ENCODE measurements at places on chromosomes 2 and 18. TPM values are rescaled to one million over a fixed set of nuclear protein-coding genes. Genes with fewer than 3 reads are reported as not detected.

DNA sequence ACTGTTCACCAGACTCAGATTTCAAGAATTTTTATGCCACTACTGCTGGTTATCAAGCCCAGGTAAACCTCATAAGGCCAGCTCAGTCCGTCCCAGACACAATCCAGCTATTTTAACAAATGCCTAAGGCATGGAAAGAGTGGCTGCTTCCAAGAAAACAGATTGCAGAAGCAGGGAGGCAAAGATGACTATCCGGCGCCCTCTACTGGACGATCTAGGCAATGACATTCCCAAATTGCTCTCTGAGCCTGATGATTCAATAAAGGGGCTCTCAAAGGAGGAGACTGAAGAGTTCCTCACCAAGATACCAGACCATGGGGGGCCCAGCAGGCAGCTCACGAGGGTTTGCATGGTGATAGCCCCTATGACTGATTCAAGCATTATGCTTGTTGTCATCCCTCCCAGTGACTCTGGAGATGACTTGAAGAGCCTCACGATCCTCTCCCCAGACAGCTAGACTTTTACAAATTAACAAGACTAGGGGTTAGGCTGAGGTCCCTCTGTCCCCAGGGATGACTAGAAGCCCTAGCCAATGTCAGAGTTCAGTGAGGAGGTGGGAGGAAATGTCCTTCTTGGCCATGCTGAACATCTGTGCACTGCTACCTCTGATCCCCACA, 25.0 kb downstream of the SERPINB8 start:
- no peaks in the 10 kb centered on the region for H3K36me3 ChIP-seq
- H3K27me3 ChIP-seq, result no peaks in the 10 kb centered on the region
- peak; percentile 38 for DNase-seq

- H3K4me1 ChIP-seq, result 0 out of 2 replicates have a peak, but pooled peaks cover 3% of the 10 kb centered on the region
- no peak for DNase-seq
- H3K4me3 ChIP-seq, result no peak overlapping the region
- H3K27ac ChIP-seq, result no peak overlapping the region
- H3K36me3 ChIP-seq, result no peaks in the 10 kb centered on the region
Observed at GRCh38 chr2:11482473-11483035, 16.6 kb upstream of the E2F6 start.

- H3K27me3 ChIP-seq, result no peaks in the 10 kb centered on the region
- no peak overlapping the region for H3K4me3 ChIP-seq
- no peak overlapping the region for H3K27ac ChIP-seq
- H3K4me1 ChIP-seq, result peaks cover 4% of the 10 kb centered on the region
- no peaks in the 10 kb centered on the region for H3K36me3 ChIP-seq
Observed at GRCh38 chr18:36893227-36893626, 64.3 kb downstream of the KIAA1328 start.

DNA sequence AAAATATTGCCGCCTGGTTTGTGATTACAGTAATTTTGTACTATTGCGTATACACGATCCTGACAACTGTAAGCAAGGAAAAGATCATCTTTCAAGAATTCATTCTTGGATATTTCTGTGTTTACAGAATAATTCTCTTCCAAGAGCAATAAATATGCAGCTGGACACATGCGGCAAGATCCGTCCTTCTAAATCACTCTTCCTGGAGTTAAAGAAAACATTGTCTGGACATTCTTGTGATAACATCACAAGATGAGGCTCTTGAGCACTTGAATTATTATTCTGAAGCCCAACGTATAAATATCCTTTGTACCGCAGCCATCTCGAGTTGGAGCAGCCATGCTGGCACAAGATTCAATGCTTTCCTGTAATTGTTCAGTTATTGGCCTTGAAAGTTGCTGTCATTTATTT, 9.9 kb downstream of the FHL2 start:
- no peaks in the 10 kb centered on the region for H3K27me3 ChIP-seq
- no peak for DNase-seq
- peaks cover 2% of the 10 kb centered on the region for H3K4me1 ChIP-seq
- H3K4me3 ChIP-seq, result no peak overlapping the region
- H3K36me3 ChIP-seq, result peaks cover 32% of the 10 kb centered on the region

DNA sequence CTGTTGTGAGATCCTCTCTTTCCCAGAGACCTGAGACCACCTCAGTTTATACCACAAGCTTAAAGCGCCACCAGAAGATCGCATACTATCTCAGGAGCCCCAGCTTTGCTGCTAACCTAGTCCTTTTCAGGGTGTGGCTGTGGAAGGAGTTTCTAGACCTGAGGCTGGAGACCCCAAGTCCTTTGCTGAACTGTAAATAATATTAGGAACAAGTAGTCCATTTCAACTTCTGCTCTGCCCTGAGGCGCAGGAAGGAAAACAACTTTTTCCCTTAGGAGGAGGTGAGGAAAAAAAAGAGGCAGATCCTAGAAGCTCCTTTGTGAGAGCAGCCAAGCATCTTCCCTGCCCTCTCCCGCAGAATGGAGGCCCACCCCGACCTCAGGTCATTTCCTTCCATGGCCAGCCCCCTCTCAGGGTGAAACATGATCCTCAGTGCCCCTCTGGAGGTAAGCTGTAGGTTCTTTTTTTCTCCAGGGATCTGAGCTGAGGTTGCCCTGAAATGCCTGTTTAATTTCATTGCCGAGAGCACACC, 122.8 kb upstream of the LGALSL start:
- no peak for DNase-seq
- H3K27me3 ChIP-seq, result peaks cover 13% of the 10 kb centered on the region
- H3K36me3 ChIP-seq, result no peaks in the 10 kb centered on the region
- H3K4me3 ChIP-seq, result no peak overlapping the region

Gene TNFAIP6
- not detected for polyA plus RNA-seq

Gene MYO5B
- 0.41 TPM for polyA plus RNA-seq

DNA sequence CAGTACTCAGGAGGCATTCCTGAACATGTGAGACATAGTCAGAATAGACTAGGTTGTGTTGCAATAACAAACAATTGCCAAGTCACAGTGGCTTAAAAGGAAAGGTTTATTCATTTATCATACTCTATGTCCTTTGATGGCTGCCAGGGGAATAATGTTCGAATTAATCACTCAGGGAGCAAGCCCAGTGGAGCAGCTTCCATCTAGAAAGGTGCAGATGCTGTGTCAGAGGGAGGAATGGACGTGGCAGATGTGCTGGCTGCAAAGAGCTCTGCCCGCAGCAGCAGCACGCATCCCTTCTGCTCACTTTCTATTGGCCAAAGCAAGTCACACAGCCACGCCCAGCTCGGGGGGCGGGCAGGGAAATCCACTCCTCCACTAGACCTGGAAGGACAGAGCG, 105.9 kb upstream of the AQP4 start:
- DNase-seq, result no peak
- H3K36me3 ChIP-seq, result no peaks in the 10 kb centered on the region
- no peak overlapping the region for H3K4me3 ChIP-seq
- H3K4me1 ChIP-seq, result no peaks in the 10 kb centered on the region

DNA sequence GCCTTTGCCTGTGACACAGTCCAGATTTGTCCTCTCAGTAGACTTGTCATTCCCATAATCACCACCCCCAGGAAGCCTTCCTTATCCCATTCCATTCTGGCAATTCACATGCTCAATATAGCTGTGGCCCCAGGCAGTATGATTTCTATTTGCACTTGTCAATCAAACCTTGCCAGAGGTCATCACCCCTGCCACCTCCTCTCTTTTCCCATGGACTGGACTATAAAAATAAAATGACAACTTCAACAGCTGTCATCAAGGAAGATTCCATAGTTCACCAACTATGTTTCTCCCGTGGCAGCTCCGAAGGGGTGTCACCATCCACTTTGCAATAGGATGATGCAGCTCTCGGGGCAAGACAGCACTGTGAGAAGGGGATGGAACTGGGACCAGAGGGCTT, 255.7 kb downstream of the CELF4 start:
- DNase-seq, result no peak
- no peak overlapping the region for H3K27ac ChIP-seq
- peaks cover 55% of the 10 kb centered on the region for H3K27me3 ChIP-seq
- no peaks in the 10 kb centered on the region for H3K36me3 ChIP-seq
- H3K4me1 ChIP-seq, result no peaks in the 10 kb centered on the region

DNA sequence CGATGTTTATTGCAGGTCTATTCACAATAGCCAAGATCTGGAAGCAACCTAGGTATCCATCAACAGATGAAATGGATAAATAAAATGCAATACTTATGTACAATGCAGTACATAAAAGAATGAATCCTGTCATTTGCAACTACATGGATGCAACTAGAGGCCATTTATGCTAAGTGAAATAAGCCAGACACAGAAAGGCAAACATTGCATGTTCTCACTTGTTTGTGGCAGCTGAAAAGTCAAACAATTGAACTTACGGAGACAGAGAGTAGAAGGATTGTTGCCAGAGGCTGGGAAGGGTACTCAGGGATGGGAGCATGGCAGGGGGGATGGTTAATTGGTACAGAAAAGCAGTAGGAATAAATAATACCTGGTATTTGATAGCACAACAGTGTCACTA, 563.9 kb downstream of the TMX3 start:
- H3K27me3 ChIP-seq, result no peaks in the 10 kb centered on the region
- DNase-seq, result no peak
- H3K36me3 ChIP-seq, result no peaks in the 10 kb centered on the region
- no peak overlapping the region for H3K27ac ChIP-seq

Data from K562 (cell line).